ENCODE measurements at places on chromosomes 3 and 15.

GRCh38 chr15:77531191-77532000 is 101.3 kb downstream of the LINGO1 start:
- no peak for DNase-seq

GRCh38 chr15:47542312-47542989 is 174.9 kb upstream of the SEMA6D start:
- no peak for DNase-seq

- no peak for DNase-seq
Measured at GRCh38 chr15:56813995-56814394, 80.7 kb upstream of the ZNF280D start.

- DNase-seq = no peak
Measured at GRCh38 chr15:53739187-53739586, 20.3 kb downstream of the WDR72 start.

DNA sequence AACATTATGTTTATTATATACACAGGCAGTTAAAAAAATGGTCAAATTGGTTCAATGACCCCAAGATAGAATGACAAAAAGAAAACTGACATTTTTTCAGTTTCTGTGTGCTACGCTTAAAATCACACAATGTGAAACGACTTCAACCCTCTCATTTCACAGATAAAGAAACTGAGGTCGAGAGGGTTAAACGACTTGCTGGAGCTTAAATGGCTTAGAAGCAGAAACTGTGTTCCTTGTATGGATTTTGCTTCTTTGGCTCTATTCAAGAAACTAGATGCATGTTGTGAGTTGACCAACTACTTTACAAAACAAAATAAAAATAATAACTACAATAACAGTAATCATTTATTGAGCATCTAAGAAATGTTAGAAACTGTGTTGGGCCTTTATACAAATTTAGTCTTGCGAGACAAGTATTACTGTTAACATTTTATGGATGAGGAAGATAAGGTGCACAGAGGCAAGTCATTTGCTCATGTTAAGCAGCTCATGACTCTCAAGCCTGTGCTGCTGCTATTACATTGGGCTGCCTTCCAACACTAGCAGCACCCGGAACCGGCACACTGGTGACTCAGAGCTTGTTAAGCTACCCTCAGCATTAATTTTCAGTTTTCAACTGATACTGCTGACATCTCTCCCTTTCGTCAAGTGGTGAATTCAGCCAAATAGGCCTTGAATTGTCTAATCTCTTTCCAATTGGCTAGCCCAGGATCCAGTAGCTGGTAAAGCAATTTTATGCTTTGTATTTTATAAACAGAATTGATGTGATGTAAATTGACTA is 487.6 kb downstream of the NAALADL2 start:
- no peak for DNase-seq

- DNase-seq = no peak
Measured at GRCh38 chr3:47731061-47731460, 50.6 kb downstream of the SMARCC1 start.

GRCh38 chr15:72982714-72983113 is 69.5 kb upstream of the NEO1 start:
- no peak for DNase-seq

DNA sequence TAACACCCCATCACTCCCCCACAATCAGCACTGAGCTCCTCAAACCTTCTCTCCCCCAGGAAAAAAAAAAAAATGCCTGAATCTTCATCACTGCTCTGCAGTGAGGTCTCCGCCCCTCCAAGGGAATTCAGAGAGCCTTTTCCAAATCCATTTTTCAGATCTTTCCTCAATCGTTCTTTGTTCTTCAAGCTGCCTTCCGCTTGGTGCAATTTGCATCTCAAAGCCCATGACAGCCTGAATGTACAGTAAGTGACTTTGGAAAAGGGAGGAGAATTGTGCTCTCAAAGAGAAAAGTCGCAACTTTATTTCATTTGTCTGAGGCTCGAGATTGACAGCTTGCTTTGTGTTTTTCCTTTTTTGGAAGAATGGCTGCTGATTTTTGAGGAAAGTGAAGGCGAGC is 75.0 kb downstream of the CORO2B start:
- DNase-seq = no peak

DNA sequence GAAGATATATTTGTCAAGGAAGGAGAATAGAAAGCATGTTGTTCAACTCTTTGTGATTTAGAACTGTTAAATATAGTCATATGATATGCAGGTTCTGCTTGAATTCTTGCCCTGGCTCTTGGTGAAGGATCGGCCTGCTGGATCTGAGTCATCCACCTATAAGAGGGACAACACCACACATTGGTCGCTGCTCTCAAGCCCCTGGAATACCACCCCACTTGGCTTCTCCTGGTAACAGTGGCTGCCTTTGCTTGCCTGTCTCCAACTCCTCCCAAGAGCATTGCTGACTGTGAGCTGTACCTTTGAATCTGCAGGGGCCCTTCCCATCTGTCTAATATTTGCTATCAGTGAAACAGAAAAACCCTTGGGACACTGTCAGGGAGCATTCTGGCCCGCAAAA is 78.9 kb upstream of the DGKG start:
- no peak for DNase-seq

DNA sequence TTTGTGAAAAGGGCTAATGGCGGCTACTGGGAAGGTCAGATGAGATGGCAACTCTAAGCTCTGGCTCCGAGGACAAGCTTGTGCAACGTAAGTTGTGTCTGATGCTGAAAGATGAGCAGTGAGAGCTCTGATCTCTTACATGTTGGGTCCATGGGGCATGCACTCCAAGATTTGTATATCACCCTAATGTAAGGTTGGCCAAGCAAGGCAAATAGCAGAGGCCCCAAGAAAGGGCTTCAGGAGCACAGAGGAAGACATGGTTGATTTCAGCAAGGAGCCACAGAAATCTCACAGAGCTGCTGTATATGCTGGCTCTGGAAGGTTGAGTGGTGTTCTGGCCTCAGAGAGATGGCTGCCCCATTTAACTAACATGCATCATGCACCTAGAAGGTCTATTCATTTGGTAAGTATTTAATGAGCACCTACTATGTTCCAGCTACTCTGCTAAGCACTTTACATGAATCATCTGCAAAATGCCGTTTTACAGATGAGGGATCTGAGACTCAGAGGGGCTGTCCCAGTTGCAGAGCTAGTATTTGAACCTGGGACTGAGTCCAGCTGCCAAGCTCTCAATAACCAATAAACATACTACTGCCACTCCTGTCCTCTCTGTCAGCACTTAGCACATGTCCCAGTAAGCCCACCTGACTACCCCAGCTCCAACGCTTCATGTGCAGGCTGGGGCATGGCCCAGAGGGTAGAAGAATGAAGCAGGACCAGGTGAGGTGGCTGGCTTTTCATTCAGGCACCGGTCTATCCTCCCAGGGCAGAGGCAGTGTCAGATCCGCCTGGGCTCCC is 27.8 kb upstream of the ATP2B2 start:
- DNase-seq = peak; percentile 9

- no peak for DNase-seq
Measured at GRCh38 chr15:39746176-39746575, 36.5 kb downstream of the FSIP1 start.

DNA sequence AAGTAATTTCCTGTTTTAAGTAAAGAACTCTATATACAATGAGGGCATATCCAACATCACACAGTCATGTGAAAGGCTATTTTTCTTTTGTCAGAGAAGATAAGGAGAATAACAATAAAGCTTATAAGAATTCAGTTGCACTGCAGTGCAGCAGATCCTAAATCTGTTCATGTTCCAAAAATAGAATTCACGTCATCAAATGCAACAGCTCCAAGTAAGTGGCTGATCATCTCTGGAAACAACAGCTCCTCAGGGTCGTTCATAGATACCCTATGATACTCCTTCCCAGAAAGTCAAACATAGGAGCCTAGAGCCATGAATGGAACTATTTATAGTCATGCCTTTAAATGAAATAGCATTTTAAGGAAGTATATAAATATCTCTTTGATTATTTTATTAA is 100.2 kb downstream of the FMN1 start:
- no peak for DNase-seq

GRCh38 chr15:66927201-66928077 is 138.0 kb upstream of the SMAD3 start:
- DNase-seq = no peak

GRCh38 chr3:104005815-104006214 is 1360.9 kb upstream of the ALCAM start:
- no peak for DNase-seq

- DNase-seq = no peak
Measured at GRCh38 chr3:51336261-51336660, 48.8 kb upstream of the MANF start.

DNA sequence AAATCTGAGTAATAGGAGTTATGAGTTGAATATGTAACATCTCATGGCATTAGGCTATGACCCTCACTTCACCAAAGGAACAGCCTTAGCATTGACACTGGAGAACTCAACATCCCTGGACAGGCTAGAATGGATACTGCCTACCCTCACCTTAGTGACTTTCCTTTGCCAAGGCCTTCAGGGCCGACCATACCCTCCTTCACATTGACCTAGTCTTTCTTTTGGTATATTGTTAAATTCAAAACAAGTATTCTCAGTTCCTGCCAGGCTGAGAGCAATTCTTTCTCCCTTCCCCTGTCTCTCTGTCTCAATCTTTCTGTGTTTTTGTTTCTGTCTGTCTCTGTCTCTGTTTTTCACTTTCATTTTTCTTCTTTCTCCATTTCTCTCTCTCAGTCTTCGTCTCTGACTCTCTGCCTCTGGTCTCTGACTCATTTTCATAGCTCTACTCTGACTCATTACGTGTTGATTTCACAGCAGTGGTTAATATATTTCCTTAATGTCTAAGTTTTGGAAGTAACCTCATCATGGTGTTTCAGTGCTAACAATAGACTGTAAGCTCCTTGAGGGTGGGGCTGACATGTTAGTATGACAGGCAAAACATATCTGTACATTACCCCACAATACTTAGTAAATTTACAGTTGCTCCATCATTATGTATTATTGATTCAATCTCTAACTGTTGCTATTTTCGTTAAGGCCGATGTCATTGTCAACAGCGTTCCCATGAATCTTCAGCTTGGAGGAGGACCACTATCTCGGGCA is 32.5 kb downstream of the PARP15 start:
- DNase-seq = peak; percentile 27

DNA sequence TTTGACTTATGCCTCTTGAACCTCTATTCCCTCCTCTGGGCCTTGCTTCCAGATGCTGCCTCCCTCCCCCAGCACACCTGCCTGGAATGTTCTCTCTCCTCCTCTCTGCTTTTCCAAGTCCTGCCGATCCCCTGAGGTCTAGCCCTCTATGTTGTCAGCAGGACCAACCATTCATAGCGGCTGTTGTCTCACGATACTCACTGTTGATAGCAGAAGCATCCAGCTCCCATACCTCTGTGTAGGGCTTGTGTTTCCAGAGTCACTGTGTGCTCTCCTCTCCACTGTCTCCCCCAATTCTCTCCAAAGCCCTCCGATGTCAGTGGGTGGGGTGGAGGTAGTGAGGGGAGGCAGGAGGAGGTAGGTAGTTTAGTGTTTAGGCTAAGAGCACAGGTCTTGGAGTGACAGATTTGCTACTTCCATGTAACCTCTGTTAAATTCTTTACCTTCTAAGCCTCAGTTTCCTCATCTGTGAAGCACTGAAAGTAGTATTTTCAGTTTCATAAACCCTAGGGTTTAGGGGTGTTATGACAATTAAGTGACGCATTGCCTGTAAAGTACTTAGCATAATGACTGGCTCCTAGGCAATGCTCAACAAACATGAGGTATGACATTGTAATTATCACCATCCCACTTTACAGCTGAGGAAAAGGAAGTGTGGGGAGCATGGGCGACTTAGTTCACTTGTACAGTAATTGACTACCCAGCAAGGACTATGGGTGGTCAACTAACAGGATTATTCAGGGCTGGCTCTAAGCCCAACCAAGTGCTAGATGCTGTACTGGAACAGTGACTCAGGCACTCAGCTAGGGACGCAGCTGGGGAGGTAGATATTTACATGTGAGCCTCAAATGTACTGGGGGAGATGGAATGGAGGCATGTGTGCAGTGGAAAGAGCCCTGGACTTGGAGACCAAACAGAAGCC is 122.8 kb downstream of the CACNA1D start:
- no peak for DNase-seq

DNA sequence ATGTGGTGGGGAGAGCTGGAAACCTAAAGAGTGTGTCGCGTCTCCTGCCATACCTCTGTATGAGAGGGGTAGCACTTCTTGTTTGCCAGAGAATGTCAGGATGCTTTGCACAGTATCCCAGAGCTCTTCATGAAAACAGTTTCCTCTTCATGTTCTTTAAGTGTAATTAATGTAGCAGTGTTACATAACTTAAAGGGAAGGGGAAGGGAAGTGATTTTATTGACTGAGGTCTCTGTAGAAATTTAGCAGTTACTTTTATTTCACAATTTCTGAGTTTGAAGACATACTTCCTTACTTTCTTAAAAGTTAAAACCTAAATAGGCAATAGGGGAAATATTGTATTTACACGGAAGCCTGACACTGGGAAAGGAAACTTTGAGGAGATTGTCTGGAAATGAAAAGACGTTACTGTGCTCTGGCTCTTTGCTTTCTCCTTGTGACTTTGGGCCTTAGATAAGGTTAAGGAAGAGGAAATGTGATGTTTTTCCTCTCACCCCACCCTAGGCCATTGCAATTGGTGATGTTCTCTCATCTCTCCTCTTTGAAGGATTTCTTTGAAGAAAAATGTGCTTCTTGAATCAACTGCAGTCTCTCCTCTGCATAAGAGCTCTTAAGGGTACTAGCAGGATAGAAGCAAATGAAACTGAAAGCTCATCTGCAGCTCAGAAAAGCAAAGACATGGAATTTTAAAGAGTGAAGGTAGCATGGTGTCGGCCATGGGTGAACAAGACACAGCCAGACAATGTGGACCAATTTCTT is 6.0 kb downstream of the NXPE3 start:
- no peak for DNase-seq

GRCh38 chr3:119741657-119742590 is 39.1 kb downstream of the CFAP91 start:
- DNase-seq = no peak

- DNase-seq = no peak
Measured at GRCh38 chr3:151319628-151320027, 3.0 kb upstream of the GPR87 start.

DNA sequence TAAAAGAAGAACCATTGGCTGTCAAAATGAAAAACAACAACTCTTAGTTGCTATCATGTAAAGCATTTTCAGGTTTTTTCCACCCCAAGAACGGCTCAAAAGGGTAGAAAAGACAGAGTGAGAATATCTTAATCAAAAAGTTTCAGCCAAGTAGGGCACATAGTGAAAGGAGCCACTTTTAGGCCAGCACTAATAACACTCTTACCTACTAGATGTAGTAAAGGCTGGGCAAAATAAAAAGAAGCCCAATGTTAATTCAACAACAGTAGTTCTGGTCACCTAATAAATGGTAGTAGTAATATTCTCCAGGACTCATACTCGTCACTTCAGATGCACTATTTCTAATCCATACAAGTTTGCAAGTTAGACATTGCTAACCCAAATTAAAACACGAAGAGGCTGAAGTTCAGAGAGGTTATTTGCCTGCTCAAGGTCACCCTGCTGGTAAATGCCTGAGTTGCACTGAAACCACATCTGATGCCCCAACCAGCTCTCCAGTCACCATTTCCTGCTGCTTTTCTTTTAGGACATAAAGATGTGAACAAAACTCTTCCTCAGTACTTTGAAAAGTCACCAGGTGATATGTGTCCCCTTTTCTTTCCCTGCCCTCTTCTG is 7.5 kb downstream of the GOLIM4 start:
- DNase-seq = no peak

Data from stimulated activated CD8-positive, alpha-beta memory T cell treated with anti-CD3 and anti-CD28 coated beads, Interleukin-4, amount 100 ng/mL, for 48 hours (primary cell).